Skeletal muscle cell (primary cell): ENCODE measurements at places on chromosomes 2 and 18.

DNA sequence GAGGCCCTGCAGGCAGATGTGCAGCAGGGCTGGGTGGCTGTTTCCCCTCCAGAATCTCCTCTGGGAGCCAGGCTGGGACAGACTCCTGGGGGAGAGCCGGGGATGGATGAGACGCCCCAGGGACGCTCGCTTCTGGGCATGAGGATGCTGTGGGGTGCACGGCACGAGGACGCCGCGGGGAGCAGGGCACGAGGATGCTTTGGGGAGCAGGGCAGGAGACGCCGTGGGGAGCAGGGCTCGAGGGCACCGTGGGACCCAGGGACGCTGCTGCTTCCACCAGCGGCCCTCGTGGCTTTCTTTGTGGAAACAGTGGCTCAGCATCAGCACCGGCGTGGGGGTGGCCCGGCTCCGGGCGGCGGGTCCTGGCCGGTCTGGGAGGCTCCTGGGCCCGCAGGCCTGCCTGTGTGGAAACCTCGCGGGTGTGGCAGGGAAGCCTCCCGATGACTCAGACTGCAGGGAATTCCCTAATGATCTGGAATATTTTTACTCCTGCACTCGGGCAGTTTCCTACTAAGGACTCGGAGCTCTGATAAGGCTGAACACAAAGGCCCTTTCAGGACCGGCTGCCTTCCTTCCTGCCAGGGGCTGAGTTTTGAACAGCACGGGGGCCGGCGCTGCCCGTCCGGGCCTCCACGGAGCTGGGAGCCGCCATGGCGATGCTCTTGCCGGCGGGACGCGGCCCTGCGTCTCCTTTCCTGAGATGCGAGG lies 62.6 kb downstream of the NFATC1 start:
- DNase-seq, result no peak

GRCh38 chr2:161613161-161613560 lies 11.1 kb upstream of the SLC4A10 start:
- no peak for DNase-seq

DNA sequence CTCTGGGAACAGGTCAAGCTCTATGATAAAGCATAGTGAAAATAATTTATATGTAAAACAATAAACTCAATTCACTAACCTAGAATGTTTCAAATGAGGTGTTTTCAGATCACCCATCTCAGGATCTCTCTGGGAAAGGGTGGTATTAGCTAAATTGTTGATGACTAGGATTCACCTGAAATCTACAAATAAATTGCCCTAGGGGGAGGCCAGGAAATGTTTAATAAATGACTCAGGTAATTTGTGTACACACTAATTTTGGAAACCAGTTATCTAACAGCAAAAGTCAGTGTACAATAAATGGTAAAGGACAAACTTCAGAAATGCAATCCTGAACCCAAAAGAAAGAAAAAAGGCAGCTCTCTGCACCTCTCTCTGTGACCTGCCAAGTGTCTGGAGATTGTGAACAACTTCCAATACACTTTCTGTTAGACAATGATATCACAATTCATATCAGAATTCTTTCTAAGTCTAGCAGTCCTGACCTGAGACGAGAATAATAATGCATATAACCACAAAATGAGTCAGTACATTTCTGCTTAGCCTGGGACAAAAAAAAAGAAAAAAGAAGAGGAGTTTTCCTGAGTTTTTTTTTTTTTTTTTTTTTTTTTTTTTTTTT lies 760.0 kb downstream of the EPHA4 start:
- DNase-seq, result peak; percentile 2

GRCh38 chr2:33267756-33268155 lies 208.7 kb upstream of the RASGRP3 start:
- DNase-seq, result no peak

- no peak for DNase-seq
These were observed 115.7 kb downstream of the PLCL1 start for GRCh38 chr2:197920088-197920487.

GRCh38 chr2:262117-262516 lies 1.7 kb downstream of the SH3YL1 start:
- no peak for DNase-seq

DNA sequence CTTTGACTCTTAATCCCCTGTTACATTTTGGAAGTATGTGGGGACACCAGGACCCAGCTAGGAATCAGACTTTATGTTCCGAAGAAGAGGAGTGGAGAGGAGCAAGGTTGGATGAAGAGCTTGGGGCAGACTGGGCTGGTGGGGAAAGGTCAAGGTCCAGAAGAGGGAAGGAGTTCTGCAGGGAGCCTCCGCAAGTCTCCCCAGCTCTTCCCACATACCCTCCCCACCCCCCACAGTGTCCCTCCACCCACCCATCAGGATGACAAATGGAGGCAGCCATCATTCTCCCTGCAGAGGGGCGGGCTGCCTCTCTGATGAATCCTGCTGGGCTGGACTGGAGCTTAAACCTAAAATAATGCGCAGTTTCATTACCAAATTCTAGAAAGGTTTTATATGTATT lies 77.2 kb downstream of the ACKR3 start:
- DNase-seq, result no peak
